ENCODE measurements at places on chromosomes 16 and 17. TPM values are rescaled to one million over a fixed set of nuclear protein-coding genes. Genes with fewer than 3 reads are reported as not detected.

Gene GALR2
- 2.0 TPM for total RNA-seq

Gene HBA1
- 2.3 TPM for total RNA-seq

Gene SCN4A
- total RNA-seq = not detected

Gene CHST6
- 0.22 TPM for total RNA-seq

Gene MT1M
- total RNA-seq = not detected

Gene ATP2C2
- 0.25 TPM for total RNA-seq

Gene SPN
- total RNA-seq = not detected

Gene PPP1R1B
- total RNA-seq = not detected

Gene KRTAP4-6
- not detected for total RNA-seq

Gene GNGT2
- total RNA-seq = 1.5 TPM

Gene TMEM235
- not detected for total RNA-seq

Gene HOXB7
- total RNA-seq = 37.7 TPM

Gene KRT33B
- not detected for total RNA-seq

Gene TEDC2
- total RNA-seq = 12.6 TPM

Gene TGFB1I1
- total RNA-seq = 57.8 TPM

Gene ADORA2B
- total RNA-seq = 8.6 TPM

Gene CSH1
- total RNA-seq = not detected

Gene MYL4
- not detected for total RNA-seq

Gene IRX3
- total RNA-seq = 5.1 TPM

Gene DRC3
- 2.4 TPM for total RNA-seq

Gene CRYM
- total RNA-seq = 2.1 TPM

Gene RMI2
- 37.1 TPM for total RNA-seq

Gene TNRC6A
- 25.9 TPM for total RNA-seq

Gene KRTAP9-8
- not detected for total RNA-seq

Gene KRT31
- total RNA-seq = not detected

Gene MXRA7
- 60.4 TPM for total RNA-seq

Gene NTN1
- total RNA-seq = 0.37 TPM

Gene KRTAP4-11
- total RNA-seq = not detected

Gene CD300LB
- total RNA-seq = not detected

Gene CCL7
- total RNA-seq = not detected

Gene VWA3A
- total RNA-seq = not detected

Gene ENPP7
- not detected for total RNA-seq

Gene CUEDC1
- 52.5 TPM for total RNA-seq

Gene TNFRSF17
- not detected for total RNA-seq

Gene KRT24
- total RNA-seq = not detected

Gene ARL16
- 47.4 TPM for total RNA-seq

Gene PYDC1
- not detected for total RNA-seq
